HCEC 1CT (cell line): ENCODE measurements at places on chromosomes 5 and 9.

- DNase-seq: no peak
These were observed 43.6 kb downstream of the GRIA1 start for GRCh38 chr5:153534102-153534501.

DNA sequence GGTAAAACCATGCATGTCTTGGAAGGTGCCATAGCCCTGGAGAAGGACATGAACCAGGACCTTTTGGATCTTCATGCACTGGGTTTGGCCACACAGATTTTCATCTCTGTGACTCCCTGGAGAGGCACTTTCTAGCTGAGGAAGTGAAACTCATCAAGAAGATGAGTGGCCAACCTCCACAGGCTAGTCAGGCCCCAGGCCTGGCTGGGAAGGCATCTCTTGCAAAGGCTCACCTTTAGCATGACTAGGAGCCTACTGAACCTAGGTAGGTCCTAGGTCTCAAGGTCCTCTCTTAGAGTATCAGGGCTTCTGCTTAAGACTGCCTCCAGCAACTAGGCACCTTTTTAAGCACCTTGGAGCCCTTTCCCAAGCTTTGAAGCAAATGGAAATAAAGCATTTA is 1448.7 kb upstream of the ACO1 start:
- no peak for DNase-seq

DNA sequence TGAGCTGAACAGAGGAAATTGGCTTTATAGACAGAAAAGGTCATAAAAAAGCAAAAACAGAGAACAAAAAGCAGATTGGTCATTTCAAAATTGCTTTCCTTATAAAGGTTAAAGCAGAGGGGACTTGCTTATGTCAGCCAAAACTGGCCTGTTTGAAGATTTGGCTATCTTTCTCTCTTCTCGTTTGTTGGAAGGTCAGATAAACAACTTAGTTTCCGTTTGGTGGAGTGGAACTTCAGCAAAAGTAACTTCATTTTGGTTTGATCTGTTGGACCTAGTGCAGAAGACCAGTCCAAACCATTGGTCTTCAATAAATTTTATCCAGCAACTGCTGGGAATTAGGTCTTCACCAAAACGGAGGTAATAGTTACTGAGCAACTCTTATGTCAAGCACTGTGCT is 45.1 kb upstream of the HMGCS1 start:
- DNase-seq: no peak

DNA sequence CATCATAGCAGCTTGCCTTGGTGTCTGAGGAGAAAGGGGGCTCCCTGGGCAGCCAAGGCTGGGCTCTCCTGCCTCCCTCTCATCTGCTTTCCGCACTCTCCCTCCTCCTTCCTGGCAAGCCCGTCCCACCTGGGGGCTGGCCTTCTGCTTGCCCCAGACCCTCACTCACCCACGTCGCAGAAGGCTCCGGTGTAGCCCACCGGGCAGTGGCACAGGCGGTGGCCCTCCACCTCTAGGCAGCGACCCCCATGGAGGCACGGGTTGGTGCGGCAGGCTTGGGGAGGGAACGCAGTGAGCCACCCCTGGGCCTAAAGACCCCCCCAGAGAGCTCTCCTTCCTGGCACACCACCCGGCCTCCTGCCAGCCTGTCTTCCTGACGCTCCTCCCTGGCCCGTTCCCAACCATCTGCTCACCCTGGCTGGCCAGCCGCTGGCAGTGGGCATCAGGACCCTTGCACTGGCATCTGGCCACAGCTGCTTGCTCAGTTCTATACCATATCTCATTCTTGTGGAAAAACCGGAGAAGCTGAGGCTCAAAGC is 4.2 kb upstream of the PFN3 start:
- no peak for DNase-seq

DNA sequence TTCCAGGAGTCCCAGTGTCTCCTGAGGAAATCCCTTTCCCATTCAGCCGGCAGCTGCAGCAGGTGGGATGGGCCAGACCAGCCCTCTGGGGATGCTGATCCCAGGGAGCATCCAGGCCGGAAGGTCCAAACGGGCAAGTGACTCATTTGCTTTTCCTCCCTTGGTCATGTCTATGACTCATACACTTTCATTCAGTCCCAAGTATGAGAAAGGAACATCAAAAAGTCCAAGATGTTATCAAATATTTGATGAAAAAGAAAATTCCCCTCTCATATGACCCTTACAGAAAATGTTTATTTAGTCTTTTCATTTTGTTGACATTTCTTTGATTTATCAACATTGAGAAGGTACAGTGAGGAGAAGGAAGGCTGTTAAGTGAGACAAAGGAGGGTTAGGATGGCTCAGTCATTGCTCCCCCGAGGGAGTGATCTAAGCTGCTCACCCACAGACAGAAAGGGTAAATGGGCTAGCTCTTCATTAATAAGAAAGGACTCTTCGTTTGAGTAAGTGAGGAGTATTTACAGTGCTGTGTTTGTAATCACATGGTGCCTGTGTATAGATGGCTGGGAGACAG is 117.6 kb upstream of the ANKRD55 start:
- DNase-seq: peak; percentile 90

GRCh38 chr5:40383749-40384651 is 295.7 kb upstream of the PTGER4 start:
- peak; percentile 81 for DNase-seq

- DNase-seq: no peak
These were observed 128.1 kb upstream of the FAM174A start for GRCh38 chr5:100407053-100407452.

DNA sequence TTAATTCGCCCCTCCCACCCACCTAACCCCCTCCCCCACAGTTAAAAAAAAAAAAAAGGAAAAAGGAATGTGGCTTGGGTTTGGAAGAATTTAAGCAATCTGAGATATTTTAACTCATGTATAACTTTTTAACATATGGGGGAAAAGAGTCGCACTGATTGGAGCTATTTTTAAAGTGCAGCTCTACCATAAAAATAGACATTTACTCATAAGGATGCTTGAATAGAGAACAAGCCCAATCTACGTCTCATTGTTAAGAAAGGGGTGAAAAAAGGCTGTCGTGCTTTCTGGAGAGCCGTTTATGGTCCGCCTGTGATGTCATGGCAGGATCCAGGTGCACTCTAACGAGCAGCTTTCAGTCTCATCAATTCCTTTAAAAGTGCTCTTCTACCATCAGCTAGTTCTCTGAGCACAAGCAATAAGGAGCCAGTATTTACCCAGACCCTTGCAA is 142.4 kb downstream of the ELAVL2 start:
- DNase-seq: no peak

GRCh38 chr5:1161833-1162229 is 39.6 kb upstream of the SLC6A19 start:
- no peak for DNase-seq

DNA sequence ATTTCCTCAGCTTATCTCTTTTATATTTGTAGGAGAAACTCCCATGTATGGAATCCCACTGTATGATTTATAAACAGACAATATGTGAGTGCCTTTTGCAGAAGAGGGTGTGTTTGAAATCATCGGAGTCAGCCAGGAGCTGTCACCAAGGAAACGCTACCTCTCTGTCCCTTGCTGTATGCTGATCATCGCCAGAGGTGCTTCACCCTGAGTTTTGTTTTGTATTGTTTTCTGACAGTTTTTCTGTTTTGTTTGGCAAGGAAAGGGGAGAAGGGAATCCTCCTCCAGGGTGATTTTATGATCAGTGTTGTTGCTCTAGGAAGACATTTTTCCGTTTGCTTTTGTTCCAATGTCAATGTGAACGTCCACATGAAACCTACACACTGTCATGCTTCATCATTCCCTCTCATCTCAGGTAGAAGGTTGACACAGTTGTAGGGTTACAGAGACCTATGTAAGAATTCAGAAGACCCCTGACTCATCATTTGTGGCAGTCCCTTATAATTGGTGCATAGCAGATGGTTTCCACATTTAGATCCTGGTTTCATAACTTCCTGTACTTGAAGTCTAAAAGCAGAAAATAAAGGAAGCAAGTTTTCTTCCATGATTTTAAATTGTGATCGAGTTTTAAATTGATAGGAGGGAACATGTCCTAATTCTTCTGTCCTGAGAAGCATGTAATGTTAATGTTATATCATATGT is 18.0 kb upstream of the CTSL start:
- no peak for DNase-seq

DNA sequence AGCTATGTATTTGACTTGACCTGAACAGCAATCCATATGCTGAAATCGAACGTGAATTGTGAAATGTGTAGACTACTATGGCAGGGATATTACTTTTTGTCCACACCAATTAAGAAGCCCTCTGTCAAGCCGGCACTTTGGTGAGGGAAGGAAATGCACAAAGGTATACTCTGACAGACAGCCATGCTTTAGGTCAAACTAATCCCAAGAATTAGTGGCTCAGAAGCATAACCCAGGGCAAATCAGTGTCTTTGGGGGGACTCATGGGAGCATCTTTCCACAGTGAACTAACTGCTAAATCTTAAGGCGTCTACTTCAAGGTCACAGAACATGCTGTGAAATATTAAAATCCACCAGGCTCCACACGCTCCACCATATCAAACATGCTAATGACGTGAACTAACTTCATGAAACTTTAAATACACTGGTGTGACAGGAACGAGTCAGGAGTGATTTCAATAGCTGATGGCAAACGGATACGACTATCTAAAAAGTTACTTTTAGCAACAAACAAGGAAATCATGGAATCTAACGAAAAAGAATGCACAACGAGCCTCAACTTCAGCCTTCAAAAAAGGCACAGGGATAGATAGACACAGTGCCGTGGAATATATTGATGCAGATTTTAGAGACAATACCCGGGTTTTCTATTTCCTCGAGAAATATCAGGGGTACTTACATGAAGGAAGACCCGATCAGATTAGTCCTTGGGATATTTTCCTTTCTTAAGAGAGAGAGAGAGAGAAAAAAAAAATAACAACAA is 527 bp downstream of the MEF2C start:
- DNase-seq: peak; percentile 9

DNA sequence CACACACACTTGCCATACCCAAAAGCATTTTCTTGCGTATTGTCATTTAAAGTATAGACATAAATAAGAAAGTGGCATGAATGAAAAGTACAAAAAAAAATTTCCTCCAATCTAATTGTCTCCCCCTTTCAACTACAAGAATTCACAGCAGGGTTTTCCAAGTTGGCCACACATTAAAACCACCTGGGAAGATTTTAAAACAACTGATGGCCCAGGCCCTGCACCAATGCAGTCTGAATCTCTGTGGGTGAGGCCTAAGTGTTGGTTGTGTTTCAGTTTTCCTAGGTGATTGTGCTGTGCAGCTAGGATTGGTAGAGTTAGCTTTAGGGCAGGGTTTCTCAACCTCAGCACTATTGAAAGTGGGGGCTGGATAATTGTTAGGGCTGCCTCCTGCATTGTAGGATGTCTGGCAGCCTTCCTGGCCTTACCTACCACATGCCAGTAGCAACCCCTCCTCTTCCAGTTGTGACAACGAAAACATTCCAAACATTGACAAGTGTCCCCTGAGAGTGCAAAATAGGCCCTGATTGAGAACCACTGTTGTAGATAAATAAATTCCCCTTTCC is 337.1 kb downstream of the KIAA0825 start:
- no peak for DNase-seq

- no peak for DNase-seq
These were observed 163.6 kb downstream of the CDH6 start for GRCh38 chr5:31357038-31357437.

- no peak for DNase-seq
These were observed 33.3 kb upstream of the SH3PXD2B start for GRCh38 chr5:172487671-172488070.

- no peak for DNase-seq
These were observed 58.0 kb upstream of the PTPN3 start for GRCh38 chr9:109556061-109556460.
